H54 (cell line): ENCODE measurements at places on chromosomes 2 and 18.

- no peak for DNase-seq
These were observed 47.4 kb downstream of the SLC35F5 start for GRCh38 chr2:113709022-113709421.

DNA sequence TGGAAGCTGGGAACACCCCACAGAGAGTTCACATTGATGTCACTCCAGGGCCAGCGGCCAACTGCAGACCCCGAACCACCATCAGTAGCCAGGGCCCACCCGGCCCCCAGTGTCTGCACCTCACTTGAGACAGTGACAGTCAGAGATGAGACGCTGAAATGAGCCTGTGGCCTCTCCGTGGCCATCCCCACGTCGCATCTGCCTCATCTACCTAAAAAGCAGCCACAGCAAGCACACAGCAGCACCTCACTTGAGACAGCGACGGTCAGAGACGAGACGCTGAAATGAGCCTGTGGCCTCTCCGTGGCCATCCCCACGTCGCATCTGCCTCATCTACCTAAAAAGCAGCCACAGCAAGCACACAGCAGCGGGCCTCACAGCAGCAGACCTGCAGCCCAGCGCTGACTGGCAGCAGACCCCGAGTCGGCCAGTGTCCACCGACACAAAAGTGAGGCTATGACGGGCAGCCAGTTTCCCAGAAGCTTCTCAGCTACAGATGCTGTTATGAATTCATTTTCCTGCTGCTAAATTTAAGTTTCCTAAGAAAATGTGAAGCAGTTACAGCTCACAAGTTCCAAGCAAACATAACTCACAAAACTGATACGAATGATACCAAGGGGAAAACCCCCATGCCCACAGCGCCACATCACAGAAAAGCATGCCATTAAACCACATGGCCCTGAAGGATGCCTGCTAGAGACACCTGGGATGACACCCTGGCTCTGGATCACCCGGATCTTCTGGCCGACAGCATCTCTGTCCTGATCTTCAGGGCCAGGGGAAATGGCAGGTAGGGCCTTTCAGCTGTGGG lies 27.7 kb downstream of the SNORC start:
- DNase-seq: no peak

DNA sequence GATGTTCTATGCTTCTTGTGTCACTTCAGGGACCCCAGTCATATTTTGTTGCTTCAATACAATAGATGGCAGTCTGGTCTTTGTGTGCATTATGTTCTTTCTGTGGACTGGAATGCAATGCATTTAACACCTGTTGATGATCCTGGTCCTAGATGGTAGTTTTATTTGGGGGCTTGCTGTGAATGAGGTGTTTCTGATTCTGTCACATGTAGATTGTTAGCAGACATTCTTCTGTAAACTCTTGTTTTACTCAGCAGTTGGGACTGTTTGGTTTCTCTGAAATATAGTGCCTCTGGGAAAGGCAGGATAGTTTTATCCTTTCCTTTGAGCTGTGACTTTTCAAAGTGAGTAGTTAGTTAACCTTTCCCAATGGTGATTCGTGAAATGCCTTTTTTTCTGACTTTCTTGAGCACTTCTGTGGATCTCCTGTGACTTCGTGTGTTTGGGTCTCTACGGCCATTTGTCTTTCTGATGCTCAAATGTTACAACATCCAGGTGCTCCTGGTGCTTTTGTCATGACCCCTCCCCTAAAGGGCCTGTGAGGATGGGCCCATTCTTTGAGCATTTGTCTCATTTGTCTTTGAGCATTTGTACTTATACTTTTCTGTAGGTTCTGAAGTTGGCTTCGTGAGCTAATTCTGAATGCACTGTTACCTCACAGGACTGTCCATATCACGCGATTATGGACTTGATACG lies 20.8 kb downstream of the ADNP2 start:
- no peak for DNase-seq

DNA sequence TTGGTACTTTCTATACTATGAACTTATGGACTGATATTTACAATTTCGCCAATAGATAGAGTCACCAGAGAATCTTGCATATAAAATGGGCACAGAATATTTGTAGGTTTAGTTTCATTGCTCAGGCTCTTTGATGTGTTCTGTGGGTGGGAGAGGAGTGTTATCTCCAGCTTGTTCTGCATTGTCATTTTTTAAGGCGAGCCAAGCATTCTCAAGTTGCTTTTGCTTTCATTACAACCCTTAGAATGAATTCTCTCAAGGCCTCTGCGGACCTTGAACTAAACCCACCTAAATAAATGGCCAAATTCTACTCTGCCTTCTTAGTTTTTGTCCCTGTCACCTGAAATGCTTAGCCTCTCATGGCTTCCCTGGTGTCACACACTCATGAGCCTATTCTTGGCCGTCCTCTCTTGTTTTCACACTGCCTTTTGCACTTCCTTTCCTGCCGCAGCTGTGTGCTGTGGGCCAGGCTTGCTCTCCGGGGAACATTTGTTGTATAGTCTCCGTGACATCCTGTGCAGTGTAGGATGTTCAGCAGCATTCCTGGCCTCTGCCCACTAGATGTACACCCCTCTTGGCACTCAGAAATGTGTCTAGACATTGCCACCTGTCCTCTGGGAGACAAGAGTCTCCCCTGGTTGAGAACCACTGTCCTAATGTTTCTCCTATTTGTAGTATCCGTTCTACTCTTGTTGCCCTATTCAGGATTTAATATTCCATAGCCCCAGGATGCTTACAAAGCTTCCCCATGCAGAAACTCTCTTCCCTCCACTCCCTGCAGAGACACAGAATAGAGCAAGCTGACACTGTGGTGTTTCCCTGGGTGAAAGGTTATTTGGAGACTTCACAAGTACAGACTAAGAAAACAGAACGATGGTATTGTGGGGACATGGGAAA lies 255.6 kb downstream of the PTPRM start:
- no peak for DNase-seq

DNA sequence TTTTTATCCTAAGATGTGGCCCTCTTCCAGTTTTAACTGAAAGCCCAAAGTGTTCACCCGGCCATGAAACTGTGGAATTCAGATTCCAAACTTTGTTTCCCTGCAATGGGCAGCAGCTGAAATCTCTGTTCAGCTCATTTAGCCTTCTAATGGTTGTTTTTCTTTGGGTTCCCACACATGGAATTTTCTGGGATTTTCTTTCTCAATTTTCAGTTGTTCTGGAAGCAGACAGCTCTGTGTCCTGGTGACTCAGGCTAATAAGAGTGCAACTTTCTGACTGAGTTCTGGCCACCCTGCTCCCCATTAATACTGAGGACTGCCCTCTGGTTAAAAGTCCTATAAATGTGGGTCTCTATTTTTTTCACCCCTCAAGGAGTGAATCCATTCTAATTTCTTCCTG lies 78.5 kb downstream of the PMS1 start:
- DNase-seq: no peak

DNA sequence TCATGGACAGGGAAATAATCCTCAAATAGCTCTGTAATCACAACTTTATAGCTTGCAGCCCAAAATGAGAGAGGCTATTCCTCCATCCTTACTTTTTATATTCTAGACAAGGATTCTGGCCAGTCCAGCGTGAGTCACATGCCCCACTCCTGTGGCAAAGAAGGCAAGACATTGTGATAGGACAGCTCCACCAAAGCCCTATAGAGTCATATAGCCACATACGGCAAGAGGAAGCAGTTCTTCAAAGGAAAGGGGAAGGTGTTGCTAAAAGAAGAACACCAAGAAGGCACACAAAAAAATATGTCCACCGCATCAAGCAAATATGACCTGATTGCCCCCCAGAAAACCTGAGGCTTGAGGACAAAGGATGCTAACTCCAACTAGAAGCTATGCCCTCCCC lies 3.4 kb upstream of the GFPT1 start:
- no peak for DNase-seq

DNA sequence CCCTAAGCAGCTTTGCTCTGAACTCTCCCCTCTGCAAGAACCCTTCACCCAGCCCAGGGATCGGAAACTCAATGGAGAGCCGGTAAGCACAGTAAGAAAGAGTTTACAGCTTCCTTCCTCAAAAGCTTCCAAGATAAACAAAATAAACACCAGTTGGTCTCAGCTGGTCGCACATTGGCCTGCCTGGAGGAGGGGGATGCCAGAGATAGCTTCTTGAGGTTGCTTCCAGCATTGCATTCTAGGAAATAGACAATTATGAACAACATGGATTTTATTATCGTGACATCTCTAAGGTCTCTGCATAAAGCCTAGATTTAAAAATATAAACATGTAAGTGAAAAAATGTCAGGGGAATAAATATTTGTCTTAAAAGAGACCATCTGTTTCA lies 141.5 kb upstream of the PKDCC start:
- no peak for DNase-seq

DNA sequence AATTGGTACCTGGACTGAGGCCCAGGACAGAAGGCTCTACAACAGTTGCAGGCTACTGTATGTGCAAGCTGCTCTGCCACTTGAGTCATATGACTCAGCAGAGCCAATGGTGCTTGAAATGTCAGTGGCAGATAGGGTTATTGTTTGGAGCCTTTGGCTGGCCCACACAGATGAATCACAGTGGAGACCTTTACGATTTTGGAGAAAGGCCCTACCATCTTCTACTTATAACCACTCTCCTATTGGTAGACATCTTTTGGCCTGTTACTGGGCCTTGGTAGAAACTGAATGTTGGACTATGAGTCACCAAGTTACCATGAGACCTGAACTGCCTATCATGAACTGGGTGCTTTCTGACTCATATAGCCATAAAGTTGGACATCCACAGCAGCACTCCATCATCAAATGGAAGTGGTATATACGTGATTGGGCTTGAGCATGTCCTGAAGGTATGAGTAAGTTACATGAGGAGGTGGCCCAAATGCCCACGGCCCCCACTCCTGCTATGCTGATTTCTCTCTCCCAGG lies 88.9 kb upstream of the NRXN1 start:
- DNase-seq: no peak

GRCh38 chr18:80210312-80211083 lies 36.8 kb downstream of the PARD6G start:
- DNase-seq: no peak
